ENCODE measurements at places on chromosomes 4 and X. TPM values are rescaled to one million over a fixed set of nuclear protein-coding genes. Genes with fewer than 3 reads are reported as not detected.

ARHGAP36 gene
- total RNA-seq, result not detected

GAB3 gene
- total RNA-seq, result 2.0 TPM

CD99 gene
- total RNA-seq, result 176 TPM

CDX4 gene
- total RNA-seq, result not detected

PITX2 gene
- 0.77 TPM for total RNA-seq

DUX4 gene
- total RNA-seq, result not detected

NAP1L2 gene
- not detected for total RNA-seq

GRCh38 chrX:135974279-135974856, 580 bp upstream of the MMGT1 start:
- peak overlapping the region; percentile 32 for H3K4me3 ChIP-seq
- peaks cover 60% of the 10 kb centered on the region for H3K27me3 ChIP-seq
- peaks cover 6% of the 10 kb centered on the region for H3K36me3 ChIP-seq
- peak; percentile 55 for DNase-seq
- no peak overlapping the region for H3K27ac ChIP-seq
- H3K4me1 ChIP-seq, result peaks cover 7% of the 10 kb centered on the region

- no peaks in the 10 kb centered on the region for H3K27me3 ChIP-seq
- DNase-seq, result no peak
- no peaks in the 10 kb centered on the region for H3K36me3 ChIP-seq
- H3K27ac ChIP-seq, result no peak overlapping the region
- no peak overlapping the region for H3K4me3 ChIP-seq
- H3K4me1 ChIP-seq, result peaks cover 5% of the 10 kb centered on the region
Observed at GRCh38 chr4:4681653-4682052, 139.8 kb upstream of the STX18 start.

DNA sequence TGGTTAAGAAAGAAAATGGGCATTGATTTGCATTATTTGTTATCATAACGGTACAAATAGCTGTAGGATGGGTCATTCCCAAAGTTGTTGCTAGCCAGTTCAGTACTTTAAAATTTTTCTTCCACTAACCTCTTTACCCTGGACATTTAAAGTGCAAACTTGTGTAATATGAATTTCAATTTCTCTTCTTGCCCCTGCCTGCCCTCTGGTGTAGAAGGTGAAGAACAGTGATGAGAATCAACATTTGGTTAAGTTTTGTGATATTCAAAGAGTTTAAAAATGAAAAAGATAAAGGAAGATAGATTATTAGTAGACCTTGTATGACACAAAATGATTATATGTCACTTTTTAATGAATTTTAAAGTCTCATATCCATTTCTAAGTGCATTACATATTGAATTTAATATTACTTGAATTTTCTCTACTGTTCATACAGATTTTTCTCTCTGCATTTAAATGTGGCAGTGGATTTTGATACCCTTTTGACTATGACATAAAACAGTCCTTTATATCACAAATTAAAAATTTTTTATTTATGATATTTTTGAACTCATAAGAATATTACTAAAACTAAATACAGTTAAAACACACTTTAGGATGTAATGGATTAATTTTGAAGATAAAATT, 337.7 kb downstream of the BMPR1B start:
- peak overlapping the region; percentile 42 for H3K27ac ChIP-seq
- peak; percentile 71 for DNase-seq
- no peaks in the 10 kb centered on the region for H3K27me3 ChIP-seq
- peaks cover 20% of the 10 kb centered on the region for H3K4me1 ChIP-seq
- no peak overlapping the region for H3K4me3 ChIP-seq

DNA sequence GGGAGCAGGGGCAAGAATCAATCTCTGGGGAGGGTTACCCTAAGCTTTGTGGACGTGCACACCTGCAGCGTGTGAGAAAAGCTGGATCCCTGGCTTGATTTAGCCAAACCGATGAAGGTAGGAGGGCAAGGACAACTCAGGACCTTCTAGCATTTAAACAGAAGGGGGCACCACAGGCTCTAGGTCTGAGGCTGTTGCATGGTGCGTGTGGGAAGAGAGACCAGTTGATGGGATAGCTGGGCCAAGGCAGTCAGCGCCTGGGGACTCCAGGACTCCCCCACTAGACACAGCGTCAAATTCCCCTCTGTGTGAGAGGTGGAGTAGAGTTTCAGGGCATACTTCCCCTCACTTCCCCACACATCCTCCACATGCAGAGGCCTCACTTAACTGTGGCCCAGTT, 4.3 kb downstream of the GABRQ start:
- no peaks in the 10 kb centered on the region for H3K4me1 ChIP-seq
- DNase-seq, result peak; percentile 26

DNA sequence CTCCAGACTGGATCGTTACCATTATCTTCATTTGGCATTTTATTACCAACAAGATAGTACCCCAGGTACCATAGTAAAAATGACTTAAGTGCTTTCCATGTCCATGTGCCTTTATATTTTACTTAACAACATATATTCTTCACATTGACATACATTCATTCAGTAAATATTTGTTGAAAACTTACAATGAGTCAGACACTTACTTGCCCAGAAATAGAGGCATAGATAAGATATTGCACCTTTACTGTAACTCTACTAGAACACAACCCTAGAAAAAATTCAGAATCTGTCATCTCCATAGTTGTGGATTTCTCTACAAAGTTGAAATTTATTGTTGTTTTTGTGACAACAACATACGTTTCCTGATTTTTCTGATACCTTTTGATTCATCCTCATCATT, 640.6 kb downstream of the RPA4 start:
- H3K4me1 ChIP-seq, result no peaks in the 10 kb centered on the region
- H3K4me3 ChIP-seq, result no peak overlapping the region
- H3K27ac ChIP-seq, result no peak overlapping the region
- no peak for DNase-seq

GRCh38 chr4:133713340-133713739, 488.2 kb downstream of the PABPC4L start:
- no peaks in the 10 kb centered on the region for H3K27me3 ChIP-seq
- no peak overlapping the region for H3K27ac ChIP-seq
- no peaks in the 10 kb centered on the region for H3K4me1 ChIP-seq
- no peak for DNase-seq
- no peaks in the 10 kb centered on the region for H3K36me3 ChIP-seq

- H3K36me3 ChIP-seq, result no peaks in the 10 kb centered on the region
- H3K4me1 ChIP-seq, result peaks cover 4% of the 10 kb centered on the region
- no peaks in the 10 kb centered on the region for H3K27me3 ChIP-seq
- DNase-seq, result no peak
- H3K4me3 ChIP-seq, result no peak overlapping the region
Observed at GRCh38 chr4:15153662-15154061, 151.4 kb downstream of the CPEB2 start.

DNA sequence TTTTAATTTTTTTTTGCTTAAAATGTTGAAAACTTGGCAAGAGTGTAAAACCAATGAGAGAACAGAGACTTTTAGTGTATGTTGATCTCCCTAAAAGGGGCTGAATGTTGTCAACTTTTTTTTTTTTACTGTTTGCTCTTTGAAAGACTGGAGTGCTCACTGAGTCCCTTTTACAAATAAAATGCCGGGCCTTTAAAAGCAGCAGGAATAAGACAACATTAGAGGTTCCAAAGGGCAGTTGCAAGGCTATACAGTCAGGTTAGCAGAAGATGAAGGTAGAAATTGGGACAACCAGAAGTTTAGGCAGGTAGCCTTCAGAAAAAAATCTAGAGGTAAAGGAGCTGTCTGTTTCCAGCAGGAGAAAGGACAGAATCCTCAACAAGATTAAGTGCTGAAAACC, 132.5 kb upstream of the HTR2C start:
- no peaks in the 10 kb centered on the region for H3K36me3 ChIP-seq
- H3K27ac ChIP-seq, result no peak overlapping the region
- no peak for DNase-seq
- peaks cover 76% of the 10 kb centered on the region for H3K27me3 ChIP-seq
- H3K4me3 ChIP-seq, result no peak overlapping the region
- no peaks in the 10 kb centered on the region for H3K4me1 ChIP-seq

All from MCF 10A (cell line).